Neuronal stem cell (in vitro differentiated cells): ENCODE measurements at places on chromosomes 3 and 15.

DNA sequence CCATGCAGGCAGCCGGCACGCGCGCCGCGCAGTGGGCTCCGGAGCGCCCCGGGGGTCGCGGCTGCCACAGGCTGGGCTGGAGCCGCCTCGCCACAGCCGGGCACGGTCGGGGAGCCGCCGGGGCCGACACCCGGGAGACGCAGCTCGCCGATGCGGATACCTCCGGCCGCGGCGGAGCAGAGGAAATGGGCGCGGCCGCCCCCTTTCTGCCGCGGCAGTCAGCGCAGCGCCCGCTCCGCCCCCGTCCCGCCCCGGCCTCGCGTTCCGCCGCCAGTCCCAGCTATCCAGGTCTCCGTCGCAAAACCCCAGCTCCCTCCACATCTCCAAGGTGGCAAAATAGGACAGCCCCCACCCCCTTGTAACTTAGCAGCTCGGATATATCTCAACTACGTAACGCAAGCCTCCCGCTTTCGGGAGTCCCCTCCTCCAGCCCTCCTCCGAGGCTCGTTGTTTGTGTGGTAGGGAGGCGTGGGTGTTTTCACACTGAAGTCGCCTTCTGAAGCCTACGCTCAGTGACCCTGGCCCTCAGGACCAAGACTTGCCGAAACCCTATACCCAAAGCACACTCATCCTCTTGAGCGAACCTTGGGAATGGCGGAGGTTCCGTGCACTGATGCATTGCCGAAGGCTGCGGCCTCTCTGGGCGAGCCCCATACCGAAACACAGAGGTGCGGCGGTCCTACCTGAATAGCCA is at the start of gene SH3BP5:
Gene SH3BP5 (minus strand): TSS at position 182 of the 694 bp plus-strand sequence. CDS start 178 bp downstream, at position 4.
- peaks cover 16% of the 10 kb centered on the region for H3K27me3 ChIP-seq
- no peaks in the 10 kb centered on the region for H3K36me3 ChIP-seq
- H3K4me3 ChIP-seq = peak within 1 kb of the TSS; percentile 84
- peaks cover 10% of the 10 kb centered on the region for H3K4me1 ChIP-seq

GRCh38 chr15:57696146-57696545 is 10.4 kb upstream of the POLR2M start:
- DNase-seq = no peak
- H3K4me3 ChIP-seq = no peak overlapping the region
- H3K36me3 ChIP-seq = no peaks in the 10 kb centered on the region
- H3K27me3 ChIP-seq = no peaks in the 10 kb centered on the region
- H3K4me1 ChIP-seq = peaks cover 1% of the 10 kb centered on the region
- no peak overlapping the region for H3K27ac ChIP-seq

DNA sequence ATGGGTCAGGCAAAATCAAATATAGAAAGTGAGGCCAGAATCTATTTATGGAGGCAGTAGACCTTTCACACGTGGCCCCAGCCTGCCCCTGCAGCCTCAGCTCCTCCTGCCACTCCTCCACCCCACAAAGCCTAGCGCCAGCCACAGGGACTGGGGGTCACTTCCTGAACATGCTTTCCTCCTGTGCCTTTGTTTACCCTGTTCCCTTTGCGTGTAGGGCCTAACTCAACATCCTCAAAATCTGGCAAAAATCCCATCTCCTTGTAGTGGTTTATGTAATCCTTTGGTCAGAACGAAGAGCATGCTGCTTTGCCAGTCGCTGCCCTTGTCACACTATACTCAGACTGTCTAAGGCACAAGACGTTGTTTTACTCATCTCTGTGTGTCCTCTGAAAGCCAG is 39.6 kb downstream of the KBTBD12 start:
- H3K4me3 ChIP-seq = no peak overlapping the region
- no peaks in the 10 kb centered on the region for H3K27me3 ChIP-seq
- H3K4me1 ChIP-seq = no peaks in the 10 kb centered on the region
- DNase-seq = no peak

DNA sequence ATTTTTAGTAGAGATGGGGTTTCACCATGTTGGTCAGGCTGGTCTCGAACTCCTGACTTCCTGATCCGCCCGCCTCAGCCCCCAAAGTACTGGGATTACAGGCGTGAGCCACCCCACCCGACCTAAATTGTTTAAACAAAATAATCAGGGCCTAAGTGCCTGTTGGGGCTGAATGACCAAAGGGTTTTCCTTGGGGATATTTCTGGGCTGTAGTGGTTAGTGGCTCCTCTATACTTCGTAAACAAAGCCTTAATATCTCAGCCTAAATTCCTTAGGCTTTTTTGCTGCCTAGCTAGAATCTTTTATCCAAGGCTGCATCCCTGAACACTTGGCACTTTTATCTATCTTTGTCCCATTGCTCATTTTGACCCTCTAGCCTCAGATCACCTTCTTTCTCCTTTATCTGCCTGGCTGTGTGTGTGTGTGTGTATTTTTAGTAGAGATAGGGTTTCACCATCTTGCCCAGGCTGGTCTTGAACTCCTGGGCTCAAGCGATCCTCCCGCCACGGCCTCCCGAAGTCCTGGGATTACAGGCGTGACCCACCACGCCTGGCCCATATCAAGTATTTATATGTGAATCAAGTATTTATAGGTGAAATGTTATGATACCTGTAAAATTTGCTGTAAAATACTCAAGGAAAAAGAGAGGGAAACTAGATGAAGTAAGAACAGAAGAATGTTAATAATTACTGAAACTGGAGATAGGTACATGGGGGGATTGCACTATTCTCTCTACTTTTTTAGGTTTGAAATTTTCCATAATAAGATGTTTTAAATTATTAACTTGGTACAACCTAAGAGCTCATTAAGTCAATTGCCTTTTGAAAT is 1.8 kb downstream of the NUSAP1 start:
- peaks cover 2% of the 10 kb centered on the region for H3K4me1 ChIP-seq
- no peak overlapping the region for H3K27ac ChIP-seq
- H3K4me3 ChIP-seq = peak overlapping the region; percentile 12
- H3K36me3 ChIP-seq = peaks cover 39% of the 10 kb centered on the region
- no peak for DNase-seq

DNA sequence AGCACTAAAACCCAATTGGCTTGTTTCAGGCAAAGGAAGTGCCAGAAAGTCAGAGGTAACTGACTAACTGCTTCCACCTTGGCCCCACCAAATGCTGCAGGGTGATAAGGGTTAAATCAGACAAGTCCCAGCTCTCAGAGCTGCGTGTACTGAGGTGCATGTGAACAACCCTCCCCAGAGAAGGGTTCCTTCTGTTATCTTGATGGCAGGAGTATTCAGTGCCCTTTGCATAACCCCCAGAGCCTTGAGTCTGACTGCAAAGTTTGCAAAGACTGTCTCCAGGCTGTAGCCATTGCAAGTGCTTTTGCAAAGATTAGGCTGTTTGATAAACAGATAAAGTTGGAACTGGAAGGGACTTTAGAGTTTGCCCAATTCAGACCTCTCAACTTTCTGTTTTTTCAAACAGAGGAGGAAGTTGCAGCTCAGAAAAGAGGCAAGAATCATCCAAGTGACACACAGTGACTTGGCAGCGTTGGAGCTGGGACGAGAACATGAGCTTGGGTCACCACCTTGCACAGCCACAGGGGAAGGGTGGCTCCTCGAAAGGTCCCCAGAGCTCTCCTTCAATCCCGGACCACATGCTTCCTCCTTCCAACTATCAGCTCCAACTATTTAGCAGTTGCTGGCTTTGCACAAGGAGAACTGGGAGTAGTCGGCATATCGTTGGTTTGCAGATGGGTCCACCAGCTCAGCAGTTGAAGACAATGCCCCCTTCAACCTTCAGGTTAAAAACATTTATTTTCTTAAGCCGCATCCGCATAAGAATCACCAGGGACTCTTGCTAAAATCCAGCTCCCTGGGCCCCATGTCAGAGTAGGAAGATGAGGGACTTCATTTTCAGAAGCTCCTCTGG is 224.8 kb upstream of the HES1 start:
- H3K36me3 ChIP-seq = no peaks in the 10 kb centered on the region
- DNase-seq = no peak
- no peak overlapping the region for H3K4me3 ChIP-seq
- H3K27ac ChIP-seq = no peak overlapping the region

- peaks cover 16% of the 10 kb centered on the region for H3K4me1 ChIP-seq
- DNase-seq = no peak
- no peak overlapping the region for H3K4me3 ChIP-seq
- H3K27ac ChIP-seq = no peak overlapping the region
- no peaks in the 10 kb centered on the region for H3K36me3 ChIP-seq
Observed at GRCh38 chr3:194098081-194098842, 37.7 kb upstream of the HES1 start.

DNA sequence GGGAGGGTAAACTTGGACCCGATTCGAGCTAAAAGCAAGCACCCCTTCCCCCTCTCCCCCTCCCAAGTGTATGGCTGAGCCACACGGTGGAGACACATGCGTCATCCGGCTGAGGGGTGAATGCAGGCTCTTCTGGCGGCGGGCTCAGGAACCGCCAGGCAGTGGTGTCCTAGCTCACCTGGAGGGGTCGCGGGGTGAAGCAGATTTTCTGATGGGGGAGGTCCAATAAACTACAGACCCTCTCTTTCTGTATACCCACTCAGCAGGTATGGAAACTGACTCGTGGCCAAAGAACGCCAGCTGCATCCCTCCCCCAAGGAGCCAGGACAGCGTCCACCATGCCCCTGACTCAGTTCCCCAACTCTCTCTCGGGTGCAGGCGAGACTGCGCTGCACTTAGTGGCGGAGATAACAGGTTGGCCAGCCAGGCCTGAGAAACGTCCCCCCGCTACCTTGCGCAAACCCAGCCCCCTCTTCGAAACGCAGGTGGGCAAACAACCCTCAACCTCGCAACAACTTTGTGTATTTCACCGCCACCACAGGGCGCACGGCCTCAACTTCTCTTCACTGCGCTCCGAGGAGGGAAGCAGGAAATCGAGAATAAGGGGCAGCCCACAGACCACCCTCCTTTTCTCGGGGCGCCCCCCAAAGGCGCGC is 1.3 kb downstream of the MAGI1 start:
- peak overlapping the region; percentile 74 for H3K4me3 ChIP-seq
- no peak overlapping the region for H3K27ac ChIP-seq
- no peaks in the 10 kb centered on the region for H3K27me3 ChIP-seq
- DNase-seq = no peak
- no peaks in the 10 kb centered on the region for H3K36me3 ChIP-seq
- H3K4me1 ChIP-seq = peaks cover 14% of the 10 kb centered on the region

GRCh38 chr3:177382944-177383343 is 185.7 kb upstream of the TBL1XR1 start:
- no peaks in the 10 kb centered on the region for H3K27me3 ChIP-seq
- no peak for DNase-seq
- H3K36me3 ChIP-seq = no peaks in the 10 kb centered on the region

DNA sequence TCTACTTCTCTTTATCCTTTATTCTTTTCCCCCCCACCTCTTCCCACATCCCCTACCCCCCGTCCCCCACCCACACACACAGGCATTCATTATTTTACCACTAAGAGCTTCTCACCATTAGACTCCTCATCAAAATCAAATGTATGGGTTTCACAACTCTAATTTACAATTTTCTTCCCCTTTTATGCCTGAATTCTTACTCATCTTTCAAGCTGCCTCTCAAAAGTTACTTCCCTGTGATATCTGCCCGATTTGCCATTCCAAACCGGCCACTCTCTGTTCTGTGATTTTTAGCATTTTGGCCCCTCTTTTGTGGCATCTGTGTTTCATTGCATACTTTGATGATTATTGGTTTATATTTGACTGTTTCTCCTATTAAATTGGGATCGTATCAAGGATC is 42.2 kb downstream of the SLC9A9 start:
- H3K36me3 ChIP-seq = no peaks in the 10 kb centered on the region
- H3K4me1 ChIP-seq = no peaks in the 10 kb centered on the region
- DNase-seq = no peak
- no peak overlapping the region for H3K4me3 ChIP-seq
- H3K27me3 ChIP-seq = no peaks in the 10 kb centered on the region
- H3K27ac ChIP-seq = no peak overlapping the region

GRCh38 chr3:65945480-65945879 is 93.2 kb downstream of the MAGI1 start:
- no peak overlapping the region for H3K27ac ChIP-seq
- H3K4me1 ChIP-seq = no peaks in the 10 kb centered on the region
- H3K27me3 ChIP-seq = no peaks in the 10 kb centered on the region
- H3K36me3 ChIP-seq = no peaks in the 10 kb centered on the region

DNA sequence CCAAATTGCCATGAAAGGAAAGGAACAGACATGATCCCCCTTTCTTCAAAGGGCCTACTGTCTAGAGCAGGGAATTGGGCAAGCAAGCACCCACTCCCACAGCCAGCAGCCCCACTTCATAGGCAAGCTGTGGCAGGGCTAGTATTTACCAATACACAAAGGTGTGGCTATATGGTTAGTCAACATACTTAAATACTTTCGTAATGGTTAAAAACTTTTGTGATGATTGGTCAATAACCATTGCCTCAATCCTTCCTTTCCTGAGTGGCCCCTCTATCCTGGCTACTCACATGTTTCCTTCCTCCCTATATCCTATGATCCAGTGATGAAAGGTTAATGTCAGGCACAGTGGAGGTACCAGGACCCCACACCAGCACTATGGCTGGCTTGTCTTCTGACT is 30.1 kb upstream of the ARL8B start:
- no peak overlapping the region for H3K4me3 ChIP-seq
- DNase-seq = no peak
- no peak overlapping the region for H3K27ac ChIP-seq
- H3K36me3 ChIP-seq = no peaks in the 10 kb centered on the region
- H3K27me3 ChIP-seq = peaks cover 11% of the 10 kb centered on the region

DNA sequence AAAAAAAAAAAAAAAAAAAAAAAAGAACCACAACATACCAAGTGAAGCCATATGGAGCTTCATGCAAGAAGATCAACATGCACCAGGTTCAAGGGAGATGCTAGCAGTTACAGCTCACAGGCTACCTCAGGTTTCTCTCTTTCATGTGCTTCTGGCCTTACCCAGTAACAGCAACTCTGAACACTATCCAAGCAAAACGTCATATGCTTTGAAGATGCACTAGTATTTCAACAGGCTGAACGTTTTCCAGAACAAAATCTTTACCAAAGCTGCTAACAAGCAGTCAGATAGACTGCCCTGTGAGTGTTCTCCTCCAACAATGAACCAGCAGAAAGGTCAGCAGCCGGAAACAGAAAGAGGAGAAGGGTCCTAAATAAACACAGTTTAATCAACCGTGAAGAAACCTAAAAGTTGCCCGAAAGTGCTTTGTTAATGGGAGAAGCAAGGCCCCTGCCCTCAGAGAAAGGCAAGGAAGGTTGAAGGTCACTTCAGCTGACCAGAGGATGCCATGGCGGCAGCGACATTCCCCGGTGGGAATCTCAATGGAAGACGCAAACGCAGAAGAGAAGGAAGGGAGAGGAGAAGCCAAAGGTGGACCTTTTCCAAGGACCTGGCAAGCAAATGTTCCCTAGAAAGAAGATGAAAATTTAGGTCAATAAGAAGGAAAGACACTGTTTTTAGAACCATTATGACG is 80.1 kb downstream of the CCNL1 start:
- H3K4me1 ChIP-seq = peaks cover 11% of the 10 kb centered on the region
- H3K27me3 ChIP-seq = no peaks in the 10 kb centered on the region
- no peaks in the 10 kb centered on the region for H3K36me3 ChIP-seq
- no peak overlapping the region for H3K27ac ChIP-seq

DNA sequence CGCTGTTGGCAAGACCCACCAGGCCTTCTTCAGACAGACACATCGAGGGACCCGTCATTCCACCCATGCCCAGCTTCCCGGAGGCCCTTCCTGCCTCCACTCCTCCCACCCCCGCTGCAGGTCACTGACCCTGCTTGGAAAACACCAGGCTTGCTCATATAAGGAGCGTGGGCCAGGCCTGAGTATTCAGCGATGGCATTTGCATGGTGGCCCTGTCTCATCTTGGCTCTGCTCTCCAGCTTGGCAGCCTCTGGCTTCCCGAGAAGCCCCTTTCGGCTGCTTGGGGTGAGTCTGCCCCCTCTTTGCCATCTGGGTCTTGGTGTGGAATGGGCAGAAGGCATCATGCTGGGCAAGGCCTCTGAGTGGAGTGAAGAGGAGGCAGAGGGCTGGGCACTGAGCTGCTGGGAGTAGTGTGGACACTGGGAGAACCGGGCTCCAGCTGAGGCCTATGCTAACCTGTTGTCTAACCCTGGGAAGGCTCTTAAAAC is at the start of gene ITIH3:
Gene ITIH3 (plus strand): TSS at position 185 of the 488 bp plus-strand sequence. CDS start 8 bp downstream, at position 193.
- H3K4me1 ChIP-seq = peaks cover 9% of the 10 kb centered on the region
- H3K27ac ChIP-seq = no peak within 1 kb of the TSS
- H3K27me3 ChIP-seq = no peaks in the 10 kb centered on the region
- no peak within 1 kb of the TSS for H3K4me3 ChIP-seq
